ENCODE measurements at places on chromosomes 16 and 17.
A peak's percentile ranks its signal among the peaks of the same experiment; 100 is the strongest.

- DNase-seq, result no peak
Observed at GRCh38 chr17:6536566-6537065, 19.7 kb downstream of the PITPNM3 start.

DNA sequence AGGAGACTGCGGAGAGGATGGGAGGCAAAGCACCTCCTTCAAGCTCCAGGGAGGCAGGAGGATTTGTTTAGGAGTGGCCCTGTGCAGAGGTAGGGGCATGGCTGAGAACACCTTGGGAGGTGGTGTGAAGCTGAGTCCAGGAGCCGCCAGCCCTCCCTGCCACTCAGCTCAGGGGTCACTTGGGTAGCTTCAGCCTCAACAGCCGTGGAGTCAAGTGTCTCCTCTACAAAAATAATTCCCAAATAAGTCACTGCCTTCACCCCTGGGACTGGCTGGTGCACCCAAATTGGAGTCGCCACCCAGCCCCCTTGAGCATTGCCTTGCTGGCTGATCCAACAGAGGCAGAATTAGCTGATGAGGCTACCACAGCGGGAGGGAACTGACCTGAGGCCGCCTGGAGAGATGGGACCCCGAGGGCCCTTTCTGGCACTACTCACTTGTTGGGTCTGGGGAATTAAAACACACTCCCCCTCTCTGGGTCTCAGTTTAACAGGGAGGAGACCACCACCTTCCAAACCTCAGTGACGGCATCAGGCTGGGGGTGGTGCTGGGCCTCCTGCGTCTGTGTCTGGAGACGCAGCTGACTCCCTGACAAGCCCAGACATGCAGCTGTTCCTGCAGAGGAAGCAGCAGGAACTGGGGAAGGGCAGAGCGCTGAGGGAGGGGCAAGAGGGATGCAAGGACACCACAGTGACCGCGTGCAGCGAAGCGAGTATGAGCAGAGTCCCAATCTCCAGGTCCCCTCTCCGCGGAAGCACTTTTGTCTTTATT is 87.9 kb upstream of the TOB1 start:
- DNase-seq, result peak; percentile 46

DNA sequence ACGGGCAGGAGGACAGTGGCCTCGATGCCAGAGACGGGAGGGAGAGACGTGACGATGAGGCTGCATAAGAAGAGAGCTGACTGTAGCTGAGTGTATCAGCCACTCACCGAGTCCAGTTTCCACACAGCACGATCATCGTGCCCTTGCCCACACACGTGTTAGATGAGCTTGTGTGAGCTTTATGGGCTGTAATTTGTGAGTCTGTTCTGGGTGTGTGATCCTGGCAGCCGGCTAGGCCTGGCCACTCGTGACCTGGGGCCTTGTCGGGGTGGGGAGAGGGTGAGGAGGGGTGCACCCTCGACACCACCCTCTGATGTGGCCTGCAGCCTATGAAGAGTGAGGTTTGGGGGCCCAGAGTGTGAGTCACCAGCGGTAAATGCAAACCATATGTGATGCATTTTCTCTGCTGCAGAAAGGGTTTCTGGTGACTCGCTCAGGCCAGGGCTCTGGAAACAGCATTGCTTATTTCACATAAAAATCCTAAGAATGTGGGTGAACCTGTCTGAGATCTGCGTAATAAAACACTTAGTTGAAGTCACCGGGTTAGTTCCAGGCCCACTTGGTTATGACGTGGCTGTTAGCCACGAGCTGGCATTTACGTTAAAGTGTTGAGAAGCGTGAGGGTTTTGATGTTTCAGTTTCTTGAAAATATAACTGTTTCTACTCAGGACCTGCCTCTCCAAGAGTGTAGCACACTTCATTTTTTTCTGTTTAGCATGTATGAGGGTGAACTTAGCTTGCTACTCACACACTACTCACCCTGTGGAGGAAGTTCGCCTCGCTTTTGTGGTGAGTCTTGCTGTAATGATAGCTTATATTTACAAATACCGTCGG is 4.2 kb downstream of the METRNL start:
- DNase-seq, result peak; percentile 78

- no peak for DNase-seq
Observed at GRCh38 chr17:50508573-50509460, 578 bp downstream of the MYCBPAP start.

DNA sequence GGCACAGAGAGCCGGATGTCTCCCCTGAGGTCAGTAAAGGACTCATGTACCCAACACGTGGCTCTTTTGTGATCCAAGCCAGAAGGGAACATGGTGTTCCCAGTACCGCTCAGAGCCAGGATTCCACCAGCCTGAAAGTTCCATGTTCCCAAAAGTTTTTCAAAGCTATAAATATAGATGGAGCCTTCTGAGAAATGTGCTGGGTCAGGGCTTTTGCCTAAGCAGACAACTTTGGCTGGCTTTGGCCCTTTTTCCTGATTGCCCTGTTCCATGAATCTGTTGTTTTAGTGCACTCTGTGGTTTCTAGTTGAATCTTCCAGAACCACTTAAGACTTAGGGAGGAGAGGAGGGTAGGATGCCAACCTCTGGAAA is 128.5 kb upstream of the HS3ST2 start:
- DNase-seq, result no peak

DNA sequence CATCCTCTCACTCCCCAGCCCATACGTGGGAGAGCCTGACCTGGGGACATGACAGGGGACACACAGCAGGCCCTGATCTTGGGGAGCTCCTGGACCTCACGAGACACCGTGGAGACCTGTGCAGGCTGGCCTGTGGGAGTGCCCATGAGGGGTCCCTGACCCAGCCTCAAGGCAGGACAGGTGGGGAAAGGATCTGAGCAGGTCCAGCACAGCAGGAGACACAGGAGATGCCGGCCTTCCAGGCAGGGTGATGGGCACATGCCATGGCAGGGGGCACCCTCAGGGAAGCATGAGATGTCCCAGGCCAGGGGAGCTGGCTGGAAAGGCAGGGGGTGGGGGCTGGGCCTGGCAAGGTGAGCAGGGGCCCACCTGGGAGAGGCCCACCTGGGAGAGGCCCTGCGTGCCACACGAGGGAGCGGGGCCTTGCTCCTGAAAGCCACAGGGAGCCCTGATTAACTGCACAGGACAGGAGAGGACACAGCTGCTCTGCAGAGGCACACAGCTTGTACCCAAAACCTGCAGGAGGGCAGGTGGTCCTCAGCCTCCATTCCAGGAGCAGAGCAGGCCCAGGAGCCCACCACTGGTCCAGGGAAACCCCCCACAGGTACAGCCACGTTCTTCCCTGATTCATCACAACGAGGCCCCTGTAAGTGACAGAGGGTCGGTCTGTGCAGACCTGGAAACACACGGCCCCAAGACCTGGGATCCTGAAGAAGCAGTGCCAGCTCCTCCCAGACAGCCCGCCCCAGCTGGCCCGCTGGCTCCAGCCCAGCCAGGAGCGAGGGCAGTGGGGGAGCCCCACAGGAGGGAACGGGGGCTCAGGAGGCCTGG is 26.6 kb upstream of the KRT17 start:
- no peak for DNase-seq

DNA sequence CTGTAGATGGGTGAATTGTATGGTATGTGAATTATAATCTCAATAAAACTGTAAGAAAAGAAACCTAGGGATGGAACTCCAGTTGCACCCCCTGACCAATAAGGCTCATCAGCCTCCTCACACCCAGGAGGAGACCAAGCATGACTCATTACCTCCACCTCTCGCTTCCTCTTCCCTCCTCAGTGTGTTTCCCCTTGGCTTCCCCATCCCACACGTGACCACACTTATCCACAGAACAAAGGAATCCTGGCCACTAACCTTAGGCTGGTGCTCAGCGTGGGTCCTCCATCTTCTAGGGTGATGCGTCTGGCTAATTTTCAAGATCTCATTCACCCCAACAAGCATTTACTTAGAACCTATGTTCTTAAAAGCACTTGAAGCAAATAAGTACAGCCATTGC is 36.2 kb upstream of the MAP3K14 start:
- peak; percentile 45 for DNase-seq

- peak; percentile 55 for DNase-seq
Observed at GRCh38 chr17:3632287-3632686, 3.8 kb downstream of the SHPK start.

DNA sequence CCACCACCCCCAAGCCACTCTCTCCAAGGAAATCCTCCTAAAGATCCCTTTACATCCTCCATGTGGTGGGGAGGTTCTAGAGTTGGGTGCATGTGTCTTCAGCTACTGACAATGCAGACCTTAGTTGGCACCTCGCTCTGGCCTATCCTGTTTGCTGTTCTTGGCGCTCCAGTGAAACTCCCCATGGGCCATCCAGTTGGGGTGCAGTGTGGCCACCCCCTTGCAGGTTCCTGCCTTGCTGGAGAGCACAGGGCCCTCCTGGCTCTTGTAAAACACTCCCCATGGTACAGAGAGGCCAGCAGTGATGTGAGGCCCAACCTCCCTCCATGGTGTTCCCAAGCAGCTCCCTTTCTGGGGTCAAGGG is 22.7 kb upstream of the STH start:
- no peak for DNase-seq

- peak; percentile 81 for DNase-seq
Observed at GRCh38 chr16:75471723-75472633, 7.5 kb upstream of the TMEM170A start.

- DNase-seq, result no peak
Observed at GRCh38 chr17:7712111-7712771, 5.3 kb upstream of the DNAH2 start.

DNA sequence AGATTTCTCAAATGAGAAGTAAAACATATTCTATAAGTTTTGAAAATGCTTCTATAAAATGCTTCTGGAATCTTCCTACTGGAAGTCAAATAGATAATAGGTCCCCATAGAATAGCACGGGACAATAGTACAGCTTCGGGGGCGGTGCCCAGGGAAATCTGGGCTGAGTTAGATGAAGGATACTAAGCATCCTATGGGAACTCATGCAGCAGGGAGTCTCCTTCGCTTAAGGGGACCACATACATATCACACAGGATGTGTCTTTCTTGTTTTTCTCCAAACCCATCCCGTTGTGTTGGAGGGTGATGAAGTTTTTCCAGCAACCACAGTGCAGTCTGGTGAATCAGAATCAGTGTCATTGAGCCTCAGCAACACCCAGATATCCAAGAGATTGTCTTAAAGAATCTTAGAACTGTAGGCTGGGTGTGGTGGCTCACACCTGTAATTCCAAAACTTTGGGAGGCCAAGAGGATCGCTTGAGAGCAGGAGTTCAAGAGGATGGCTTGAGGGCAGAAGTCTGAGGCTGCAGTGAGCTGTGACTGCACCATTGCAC is 84.2 kb downstream of the PITPNC1 start:
- no peak for DNase-seq

DNA sequence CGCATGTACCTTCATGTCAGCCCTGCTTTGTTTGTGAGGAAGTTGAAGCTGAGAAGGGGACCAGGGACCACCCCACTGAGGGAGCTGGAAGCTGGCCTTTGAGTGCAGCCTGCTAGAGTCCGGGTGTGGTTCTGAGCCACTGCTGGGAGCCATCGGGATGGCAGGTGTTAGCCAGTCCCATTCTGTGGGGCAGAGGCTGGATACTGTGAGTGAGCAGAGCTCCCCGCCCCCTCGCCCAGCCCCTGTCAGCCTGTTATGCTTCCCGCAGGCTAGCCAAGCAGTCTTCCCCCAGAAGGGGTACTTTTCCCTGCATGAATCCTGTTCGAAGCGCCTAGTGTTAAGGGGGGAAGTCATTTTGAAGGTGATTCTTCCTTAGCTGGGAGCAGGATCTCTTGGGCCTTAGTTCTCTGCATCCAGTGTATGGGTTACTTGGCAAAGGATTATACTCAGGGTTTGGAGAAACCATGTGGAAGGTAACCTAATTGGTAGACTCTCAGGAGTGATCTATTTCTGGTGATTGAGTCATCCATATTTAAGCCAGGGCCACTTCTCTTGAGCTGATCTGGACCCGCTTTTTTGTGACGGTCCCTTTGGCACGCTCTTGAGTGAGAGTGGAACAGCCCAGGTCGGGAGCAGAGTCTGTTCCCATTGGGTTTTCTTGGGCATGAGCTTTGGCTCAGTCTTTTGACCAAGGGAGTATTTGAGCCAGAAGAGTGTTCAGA is 23.8 kb downstream of the AKAP1 start:
- DNase-seq, result no peak

GRCh38 chr16:59148056-59148768 is 414.1 kb upstream of the GOT2 start:
- peak; percentile 53 for DNase-seq

- DNase-seq, result no peak
Observed at GRCh38 chr16:82182266-82183003, 12.4 kb upstream of the MPHOSPH6 start.

- DNase-seq, result no peak
Observed at GRCh38 chr17:8161289-8162232, 1.2 kb downstream of the VAMP2 start.

GRCh38 chr17:47949946-47950345 is 7.7 kb downstream of the PRR15L start:
- no peak for DNase-seq

DNA sequence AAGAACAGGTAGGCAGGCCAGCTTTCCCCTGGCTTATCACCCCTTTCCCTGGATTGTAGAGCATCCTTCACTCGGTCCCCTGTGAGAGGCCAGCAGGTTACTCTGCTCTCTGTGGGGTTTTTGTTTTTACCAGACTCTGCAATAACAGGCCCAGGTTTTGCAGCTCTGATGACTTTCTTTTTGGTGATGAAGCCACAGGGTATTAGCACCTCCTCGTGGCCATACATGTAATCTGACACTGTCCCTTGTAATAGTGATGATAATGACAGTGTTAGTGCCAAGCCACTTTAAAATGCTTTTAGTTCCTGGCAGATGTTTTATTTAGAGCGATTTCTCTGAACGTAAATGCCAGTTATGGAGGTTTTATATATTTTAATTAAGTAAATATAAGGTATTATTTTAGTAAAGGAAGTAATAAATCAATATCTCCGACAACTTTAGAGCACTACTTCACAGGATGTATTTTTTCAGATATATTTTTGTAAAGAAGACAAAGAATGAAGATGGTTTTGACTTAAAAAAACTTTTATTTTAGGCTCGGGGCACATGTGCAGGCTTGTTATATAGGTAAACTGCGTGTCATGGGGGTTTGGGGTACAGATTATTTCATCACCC is 38.0 kb upstream of the CPHXL start:
- DNase-seq, result peak; percentile 52

DNA sequence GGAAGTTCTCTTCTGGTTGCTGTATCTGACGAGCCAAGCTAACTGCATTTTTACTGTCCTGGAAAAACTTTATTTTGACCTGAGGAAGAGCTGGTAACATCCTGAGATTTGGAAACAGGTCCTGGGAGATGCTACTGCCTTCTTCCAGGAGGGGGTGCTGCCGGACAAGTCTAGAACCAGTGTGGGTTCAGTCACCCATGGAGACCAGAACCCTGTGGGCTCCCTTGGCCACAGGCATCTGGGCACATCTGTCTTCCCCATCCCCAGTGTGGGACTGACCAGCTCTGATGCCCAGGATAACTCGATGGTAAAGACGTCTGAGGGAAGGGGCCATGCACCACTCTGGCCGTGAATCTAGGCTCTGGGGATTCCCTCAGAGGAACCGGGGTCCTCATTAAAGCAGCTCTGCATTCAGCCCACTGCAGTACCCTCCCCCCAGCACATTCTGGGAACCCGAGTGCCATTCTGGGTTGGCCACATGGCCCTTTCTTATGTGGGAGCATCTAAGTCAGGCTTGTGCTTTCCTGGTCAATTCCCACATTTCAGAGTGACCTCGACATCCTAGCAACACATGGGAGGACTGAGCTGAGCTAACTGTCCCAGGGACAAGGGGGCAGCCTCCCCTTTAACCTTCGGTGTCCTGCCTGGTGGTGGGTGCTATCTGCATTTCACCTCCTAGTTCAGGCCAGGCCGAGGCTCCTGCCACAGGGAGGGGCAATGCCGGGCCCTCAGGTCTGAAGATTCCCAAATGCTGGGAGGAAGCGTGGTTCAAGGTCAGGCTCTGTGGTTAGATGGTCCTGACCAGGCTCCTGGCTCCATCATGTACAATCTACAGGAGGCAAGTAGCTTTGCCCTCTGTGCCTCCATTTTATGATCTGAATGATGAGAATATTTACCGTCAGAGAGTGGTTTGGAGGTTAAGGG is 6.4 kb downstream of the C16orf86 start:
- peak; percentile 87 for DNase-seq
